Activated CD4-positive, alpha-beta T cell treated with anti-CD3 and anti-CD28 coated beads, Interleukin-2, amount 50 U/mL, for 24 hours (primary cell): ENCODE measurements at places on chromosomes 16 and 17.

GRCh38 chr17:56675876-56676660 is 82.6 kb downstream of the NOG start:
- no peak for DNase-seq

GRCh38 chr17:27946513-27946912 is 53.3 kb upstream of the LYRM9 start:
- DNase-seq, result no peak

GRCh38 chr16:65909310-65910050 is 457.0 kb upstream of the CDH5 start:
- no peak for DNase-seq

- DNase-seq, result no peak
Observed at GRCh38 chr17:41555105-41555887, 16.6 kb downstream of the KRT9 start.

DNA sequence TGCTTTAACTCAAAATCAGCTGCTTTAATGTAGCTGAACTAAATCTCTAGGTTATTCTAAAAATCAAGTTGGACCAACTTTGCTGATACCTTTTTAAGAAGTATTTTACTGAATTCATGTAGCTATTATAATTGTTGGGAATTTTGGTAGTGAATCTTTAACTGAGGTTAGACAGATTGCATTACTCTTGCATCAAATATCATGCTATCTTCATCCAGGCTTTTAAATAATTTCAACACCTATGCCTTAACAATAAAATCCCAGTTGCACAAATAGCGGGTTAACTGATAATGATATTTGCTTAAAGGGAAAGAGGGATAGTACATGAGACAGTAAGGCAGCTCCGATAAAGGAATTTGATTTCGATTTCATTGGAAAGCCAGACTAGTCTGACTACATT is 241.3 kb upstream of the TBX2 start:
- no peak for DNase-seq

DNA sequence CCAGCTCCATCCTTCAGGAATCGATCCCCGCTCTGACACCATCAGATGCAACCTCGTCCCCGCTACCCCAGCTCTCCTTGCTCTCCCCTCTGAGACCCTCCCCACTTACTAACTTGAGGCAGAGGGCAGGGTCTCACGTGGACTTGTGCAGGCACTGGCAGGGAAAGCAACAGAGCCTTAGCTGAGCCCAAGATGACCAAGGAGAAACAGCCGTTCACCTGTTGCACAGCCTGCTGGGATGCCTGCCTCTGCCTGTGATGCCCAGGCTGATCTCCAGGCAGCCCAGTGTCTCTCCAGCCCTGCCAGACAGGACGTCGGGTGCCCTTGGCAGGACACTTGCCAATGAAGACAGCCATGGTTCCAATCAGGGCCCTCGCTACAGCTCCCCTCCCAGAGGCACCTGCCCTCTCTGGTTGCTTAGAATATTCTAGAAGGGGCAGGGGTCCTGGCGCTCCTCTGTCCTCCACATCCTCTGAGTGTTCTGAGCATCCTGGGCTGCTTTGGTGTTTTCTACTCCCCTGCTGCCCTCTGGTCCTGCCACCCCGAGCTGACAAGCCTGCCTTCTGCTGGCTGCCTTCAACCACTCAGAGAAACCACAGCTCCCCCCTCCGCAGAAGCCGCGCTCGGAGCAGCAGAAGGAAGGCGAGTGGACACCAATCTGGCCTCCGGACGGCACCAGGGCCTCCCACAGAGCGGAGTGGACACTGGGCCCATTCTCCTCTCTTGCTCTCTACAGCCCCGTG is 6.7 kb downstream of the CEP295NL start:
- no peak for DNase-seq

- peak; percentile 55 for DNase-seq
Observed at GRCh38 chr17:74671031-74671771, 41.5 kb downstream of the CD300LF start.

- DNase-seq, result no peak
Observed at GRCh38 chr17:37541880-37542660, 52.4 kb downstream of the DUSP14 start.

- DNase-seq, result no peak
Observed at GRCh38 chr17:62172492-62173291, 107.6 kb upstream of the MED13 start.

DNA sequence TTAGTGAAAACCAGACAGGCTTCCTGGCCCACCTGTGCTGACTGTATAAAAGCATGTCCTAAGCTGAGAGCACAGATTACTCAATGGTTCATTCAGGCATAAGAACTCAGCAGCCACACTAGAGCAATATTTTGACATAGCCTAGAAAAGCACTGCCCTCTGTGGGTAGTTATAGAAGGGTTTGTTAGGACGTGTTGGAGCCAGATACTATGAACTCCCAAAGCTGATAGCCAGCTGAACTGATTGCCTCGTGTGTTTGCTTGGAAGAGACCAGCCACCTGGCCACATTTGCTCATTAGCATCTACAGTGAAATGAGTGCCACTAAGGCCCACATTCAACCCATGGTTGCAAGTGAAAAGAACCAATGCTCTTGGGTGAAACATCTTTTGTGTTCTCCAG is 30.8 kb upstream of the ABCA5 start:
- no peak for DNase-seq

GRCh38 chr16:30991052-30991451 is 6.0 kb downstream of the HSD3B7 start:
- no peak for DNase-seq

DNA sequence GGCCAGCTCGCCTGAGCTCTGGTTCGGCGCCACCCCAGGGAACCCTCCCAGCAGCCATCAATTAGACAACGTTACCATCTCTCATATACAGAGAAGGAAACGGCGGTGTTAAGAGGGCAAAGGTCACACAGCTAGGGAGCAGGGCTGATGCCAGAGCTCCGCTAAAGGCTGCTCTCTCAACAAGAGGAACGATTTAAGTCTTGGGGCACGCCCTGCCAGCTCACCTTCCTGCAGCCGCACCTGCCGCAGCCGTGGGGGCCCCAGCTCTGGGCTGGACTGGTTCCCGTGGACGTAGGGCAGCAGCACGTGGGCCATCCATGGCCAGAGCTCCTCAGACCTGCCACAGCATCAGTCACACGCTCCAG is 43.5 kb downstream of the PKD1 start:
- no peak for DNase-seq

- no peak for DNase-seq
Observed at GRCh38 chr17:332558-333322, 19.9 kb downstream of the RPH3AL start.

GRCh38 chr17:67675481-67675880 is 42.3 kb upstream of the NOL11 start:
- DNase-seq, result no peak

GRCh38 chr17:36089888-36090836 is at the start of gene CCL3:
Gene CCL3, minus strand, starts transcription at chr17:36090143. Its CDS starts 85 bp downstream, at chr17:36090058.
- DNase-seq, result no peak
